H9 (cell line): ENCODE measurements at places on chromosomes 7 and 10. TPM values are rescaled to one million over a fixed set of nuclear protein-coding genes. Genes with fewer than 3 reads are reported as not detected.

GRCh38 chr7:76064208-76064970, 16.5 kb downstream of the MDH2 start:
- no peak overlapping the region for H3K4me3 ChIP-seq
- no peak for DNase-seq
- no peaks in the 10 kb centered on the region for H3K4me1 ChIP-seq
- no peaks in the 10 kb centered on the region for H3K27me3 ChIP-seq
- peaks cover 52% of the 10 kb centered on the region for H3K36me3 ChIP-seq

GRCh38 chr7:113078331-113078730, 8.3 kb downstream of the GPR85 start:
- no peak overlapping the region for H3K4me3 ChIP-seq
- H3K36me3 ChIP-seq, result no peaks in the 10 kb centered on the region
- no peak for DNase-seq
- H3K27ac ChIP-seq, result no peak overlapping the region
- peaks cover 55% of the 10 kb centered on the region for H3K27me3 ChIP-seq

GRCh38 chr7:157495594-157495993, 158.8 kb downstream of the DNAJB6 start:
- H3K4me1 ChIP-seq, result no peaks in the 10 kb centered on the region
- H3K27ac ChIP-seq, result no peak overlapping the region
- H3K36me3 ChIP-seq, result no peaks in the 10 kb centered on the region
- DNase-seq, result no peak

DNA sequence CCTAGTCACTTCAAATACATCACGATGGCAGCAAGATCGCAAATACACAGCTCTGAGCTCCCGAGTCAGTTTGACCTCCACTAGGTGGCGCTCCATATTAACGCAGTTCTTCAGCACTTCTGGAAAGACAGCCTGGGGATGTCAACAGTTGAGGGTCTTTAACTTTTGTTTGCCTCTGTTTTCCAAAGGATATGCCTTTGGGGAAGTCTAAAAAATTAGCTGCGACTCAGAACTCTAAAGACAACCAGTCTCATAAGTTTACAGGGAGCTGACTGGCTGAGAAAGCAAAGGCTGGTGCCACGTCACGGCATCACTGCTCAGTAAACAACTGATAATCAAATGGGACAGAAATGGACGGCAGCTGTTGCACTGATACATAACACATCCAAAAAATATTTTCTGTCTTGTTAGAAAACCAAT, 458.8 kb downstream of the SORCS1 start:
- H3K36me3 ChIP-seq, result no peaks in the 10 kb centered on the region
- H3K4me3 ChIP-seq, result no peak overlapping the region
- no peaks in the 10 kb centered on the region for H3K27me3 ChIP-seq
- peaks cover 4% of the 10 kb centered on the region; the same call in 1 of the 2 replicates for H3K4me1 ChIP-seq
- DNase-seq, result peak; percentile 60
- no peak overlapping the region for H3K27ac ChIP-seq

- H3K4me3 ChIP-seq, result no peak overlapping the region
- no peaks in the 10 kb centered on the region for H3K4me1 ChIP-seq
- no peak for DNase-seq
- no peaks in the 10 kb centered on the region for H3K36me3 ChIP-seq
Observed at GRCh38 chr10:11667756-11668155, 56.3 kb upstream of the USP6NL start.

GRCh38 chr10:58714409-58714808, 201.7 kb downstream of the BICC1 start:
- H3K27ac ChIP-seq, result no peak overlapping the region
- H3K36me3 ChIP-seq, result no peaks in the 10 kb centered on the region; the same call in 1 of the 3 replicates
- H3K4me1 ChIP-seq, result no peaks in the 10 kb centered on the region
- DNase-seq, result no peak
- H3K27me3 ChIP-seq, result no peaks in the 10 kb centered on the region

DNA sequence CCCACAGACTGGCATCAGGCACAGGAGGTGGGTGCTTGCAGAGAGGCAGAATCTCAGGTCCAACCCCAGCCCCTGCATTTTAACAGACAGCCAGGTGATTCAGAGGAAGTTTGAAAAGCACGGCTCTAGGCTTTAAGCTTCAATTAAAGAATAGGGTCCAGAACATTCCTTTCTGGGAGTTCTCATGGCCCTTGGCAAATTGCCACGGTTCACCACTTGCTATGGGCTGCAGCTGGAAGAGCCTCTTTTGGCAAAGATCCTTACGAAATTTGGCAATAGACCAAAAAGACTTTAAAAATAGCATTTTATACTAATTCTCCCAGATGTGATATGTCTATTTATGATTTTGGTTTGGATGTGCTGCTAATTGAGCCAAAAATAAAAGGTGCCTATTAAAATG, 148.1 kb downstream of the ITGA8 start:
- no peak overlapping the region for H3K4me3 ChIP-seq
- no peaks in the 10 kb centered on the region for H3K27me3 ChIP-seq
- H3K4me1 ChIP-seq, result no peaks in the 10 kb centered on the region
- DNase-seq, result no peak

- no peak for DNase-seq
- H3K27me3 ChIP-seq, result no peaks in the 10 kb centered on the region
- no peak overlapping the region for H3K27ac ChIP-seq
- H3K36me3 ChIP-seq, result peaks cover 6% of the 10 kb centered on the region
- H3K4me3 ChIP-seq, result no peak overlapping the region
Observed at GRCh38 chr7:158868764-158869410, 12.5 kb downstream of the DYNC2I1 start.

DNA sequence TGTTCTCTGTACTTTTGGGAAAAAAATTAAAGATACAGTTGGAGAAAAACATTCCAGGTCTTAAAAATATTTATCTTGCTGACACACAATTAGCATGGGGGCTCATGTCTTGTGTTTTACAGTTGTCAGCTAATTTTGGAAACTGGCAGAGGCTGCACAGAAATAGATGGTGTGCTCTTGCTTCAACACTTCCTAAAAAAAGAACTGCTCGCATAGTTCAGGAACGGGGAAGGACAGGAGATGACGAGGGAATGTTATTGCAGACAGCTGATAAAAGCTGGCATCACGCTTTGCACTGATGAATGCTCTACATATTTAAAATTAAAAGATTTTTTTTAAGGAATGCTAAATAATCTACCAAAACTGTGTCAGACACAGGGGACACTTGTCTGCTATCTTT, 103.5 kb upstream of the CELF2 start:
- H3K27ac ChIP-seq, result no peak overlapping the region
- H3K36me3 ChIP-seq, result no peaks in the 10 kb centered on the region
- DNase-seq, result no peak
- no peak overlapping the region for H3K4me3 ChIP-seq
- H3K4me1 ChIP-seq, result no peaks in the 10 kb centered on the region; the same call in 1 of the 2 replicates

- H3K36me3 ChIP-seq, result no peaks in the 10 kb centered on the region
- no peak overlapping the region for H3K27ac ChIP-seq
- H3K4me1 ChIP-seq, result peaks cover 3% of the 10 kb centered on the region; the same call in 1 of the 2 replicates
- no peak for DNase-seq
Observed at GRCh38 chr7:22725585-22725984, 1.4 kb upstream of the IL6 start.

DNA sequence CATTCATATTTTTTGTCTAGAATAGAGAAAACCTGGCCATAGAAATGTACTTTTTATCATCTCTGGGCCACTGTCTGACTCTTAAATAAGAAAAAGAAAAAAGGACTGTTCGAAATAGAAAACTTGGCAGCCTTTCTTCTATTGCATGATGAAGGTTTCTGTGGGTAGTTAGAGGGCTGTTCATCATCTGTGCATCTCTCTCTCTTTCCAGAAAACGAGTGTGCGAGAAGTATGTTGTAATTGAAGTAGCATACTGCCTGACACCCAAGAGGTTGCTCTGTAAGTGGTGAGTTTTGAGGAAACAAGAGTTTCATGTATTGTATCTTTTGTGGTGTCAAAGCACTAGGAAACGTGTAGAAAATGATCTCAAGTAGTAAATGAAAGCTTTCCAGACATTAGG, 343.2 kb upstream of the TMEM229A start:
- H3K27ac ChIP-seq, result no peak overlapping the region
- no peak for DNase-seq
- no peaks in the 10 kb centered on the region for H3K27me3 ChIP-seq
- no peaks in the 10 kb centered on the region for H3K4me1 ChIP-seq
- no peaks in the 10 kb centered on the region for H3K36me3 ChIP-seq
- H3K4me3 ChIP-seq, result no peak overlapping the region

DNA sequence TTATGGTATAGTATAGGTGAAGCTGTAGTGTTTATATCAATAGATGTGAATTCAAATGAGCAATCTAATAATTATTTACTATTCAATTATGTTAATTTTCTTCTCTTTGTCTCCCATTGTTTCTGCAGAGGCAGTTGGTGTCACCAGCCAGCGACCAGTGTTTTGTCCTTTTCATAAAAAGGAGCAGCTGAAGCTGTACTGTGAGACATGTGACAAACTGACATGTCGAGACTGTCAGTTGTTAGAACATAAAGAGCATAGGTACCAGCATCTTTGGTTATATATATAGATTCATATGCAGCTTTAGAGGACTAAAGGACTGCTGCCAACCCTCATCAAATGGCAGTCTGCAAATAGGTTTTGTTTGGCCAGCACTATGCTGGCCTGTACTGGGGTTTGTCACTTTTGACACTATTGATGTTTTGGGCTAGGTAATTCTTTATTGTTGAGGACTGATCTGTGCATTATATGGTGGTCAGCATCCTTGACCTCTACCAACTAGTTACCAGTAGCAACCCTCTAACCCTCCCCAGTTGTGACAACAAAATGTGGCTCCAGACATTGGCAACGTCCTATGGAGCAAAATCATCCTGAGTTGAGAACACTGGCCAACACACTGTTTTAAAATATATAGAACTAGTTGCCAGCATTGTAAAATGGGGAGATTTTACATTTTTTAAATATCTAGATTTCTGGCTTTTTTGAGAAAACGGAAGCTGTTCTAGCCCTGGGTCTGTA, 59.2 kb downstream of the TRIM24 start:
- no peaks in the 10 kb centered on the region for H3K27me3 ChIP-seq
- H3K36me3 ChIP-seq, result peaks cover 88% of the 10 kb centered on the region
- no peaks in the 10 kb centered on the region for H3K4me1 ChIP-seq
- no peak overlapping the region for H3K27ac ChIP-seq
- DNase-seq, result no peak

- DNase-seq, result peak; percentile 58
- no peaks in the 10 kb centered on the region; the same call in 1 of the 2 replicates for H3K27me3 ChIP-seq
- H3K4me1 ChIP-seq, result peaks cover 4% of the 10 kb centered on the region; the same call in 1 of the 2 replicates
- no peak overlapping the region for H3K27ac ChIP-seq
Observed at GRCh38 chr7:139108266-139109187, 993 bp downstream of the ZC3HAV1 start.

GRCh38 chr10:107914450-107915214, 750.1 kb upstream of the SORCS1 start:
- H3K4me3 ChIP-seq, result peak overlapping the region; percentile 89
- no peaks in the 10 kb centered on the region for H3K27me3 ChIP-seq
- H3K4me1 ChIP-seq, result peaks cover 3% of the 10 kb centered on the region; the same call in 1 of the 2 replicates
- DNase-seq, result peak; percentile 59
- H3K27ac ChIP-seq, result no peak overlapping the region

CLEC2L gene
- 0.55 and 0.74 TPM in 2 replicates for total RNA-seq

CTAGE8 gene
- 4.9 and 5.1 TPM in 2 replicates for total RNA-seq

PGAM2 gene
- 5.6 and 8.7 TPM in 2 replicates for total RNA-seq

OR2A7 gene
- 1.6 and 2.5 TPM in 2 replicates for total RNA-seq

NRBF2 gene
- total RNA-seq, result 29.7 and 30.1 TPM in 2 replicates

KCNIP2 gene
- 2.6 and 3.0 TPM in 2 replicates for total RNA-seq

GIMAP7 gene
- not detected in 2 replicates for total RNA-seq

ADCY1 gene
- 18.7 and 21.6 TPM in 2 replicates for total RNA-seq

FKBP14 gene
- total RNA-seq, result 10.1 and 11.5 TPM in 2 replicates

PROSER2 gene
- 10.6 and 13.7 TPM in 2 replicates for total RNA-seq

CPA2 gene
- 0.29 TPM in 1 of 2 replicates, not detected in the other for total RNA-seq
